Caco-2 (cell line): ENCODE measurements at places on chromosomes 7 and 10. TPM values are rescaled to one million over a fixed set of nuclear protein-coding genes. Genes with fewer than 3 reads are reported as not detected.
A peak's percentile ranks its signal among the peaks of the same experiment; 100 is the strongest.

Gene CNNM1
- total RNA-seq: not detected in 2 replicates

Gene C10orf105
- total RNA-seq: not detected in 2 replicates

GRCh38 chr10:69588358-69588757 is 15.1 kb upstream of the NEUROG3 start:
- no peak overlapping the region for H3K4me3 ChIP-seq
- H3K36me3 ChIP-seq: no peaks in the 10 kb centered on the region
- H3K27ac ChIP-seq: no peak overlapping the region
- no peaks in the 10 kb centered on the region for H3K4me1 ChIP-seq
- DNase-seq: no peak

- H3K27me3 ChIP-seq: no peaks in the 10 kb centered on the region
- H3K4me3 ChIP-seq: no peak overlapping the region
- no peak for DNase-seq
- no peaks in the 10 kb centered on the region for H3K4me1 ChIP-seq
- no peak overlapping the region for H3K27ac ChIP-seq
These were observed 75.3 kb upstream of the CC2D2B start for GRCh38 chr10:95832216-95833041.

- H3K4me1 ChIP-seq: no peaks in the 10 kb centered on the region
- H3K27me3 ChIP-seq: no peaks in the 10 kb centered on the region
- H3K4me3 ChIP-seq: no peak overlapping the region
- no peak overlapping the region for H3K27ac ChIP-seq
- DNase-seq: no peak
These were observed 70.2 kb downstream of the AHCYL2 start for GRCh38 chr7:129295015-129295423.

DNA sequence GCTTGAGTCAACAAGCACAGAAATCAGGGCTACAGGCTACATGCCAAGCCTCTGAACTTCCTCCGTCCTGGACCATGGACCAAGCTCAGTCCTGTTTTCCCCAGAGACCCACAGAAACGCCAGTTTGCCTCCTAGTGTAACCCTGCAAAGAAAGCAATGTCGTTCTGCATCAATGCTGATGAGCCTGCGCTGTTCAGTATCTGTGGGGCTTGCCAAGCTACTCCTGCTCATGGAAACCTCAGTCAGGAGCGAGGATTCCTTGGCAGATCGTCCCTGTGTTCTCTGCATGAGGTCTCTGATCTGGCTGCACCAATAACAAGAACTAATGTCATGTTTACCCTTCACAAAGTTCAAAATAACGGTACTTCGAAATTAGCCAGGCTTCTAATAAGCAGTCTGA is 495.5 kb upstream of the C7orf33 start:
- H3K36me3 ChIP-seq: no peaks in the 10 kb centered on the region
- no peak overlapping the region for H3K27ac ChIP-seq
- H3K4me3 ChIP-seq: no peak overlapping the region

DNA sequence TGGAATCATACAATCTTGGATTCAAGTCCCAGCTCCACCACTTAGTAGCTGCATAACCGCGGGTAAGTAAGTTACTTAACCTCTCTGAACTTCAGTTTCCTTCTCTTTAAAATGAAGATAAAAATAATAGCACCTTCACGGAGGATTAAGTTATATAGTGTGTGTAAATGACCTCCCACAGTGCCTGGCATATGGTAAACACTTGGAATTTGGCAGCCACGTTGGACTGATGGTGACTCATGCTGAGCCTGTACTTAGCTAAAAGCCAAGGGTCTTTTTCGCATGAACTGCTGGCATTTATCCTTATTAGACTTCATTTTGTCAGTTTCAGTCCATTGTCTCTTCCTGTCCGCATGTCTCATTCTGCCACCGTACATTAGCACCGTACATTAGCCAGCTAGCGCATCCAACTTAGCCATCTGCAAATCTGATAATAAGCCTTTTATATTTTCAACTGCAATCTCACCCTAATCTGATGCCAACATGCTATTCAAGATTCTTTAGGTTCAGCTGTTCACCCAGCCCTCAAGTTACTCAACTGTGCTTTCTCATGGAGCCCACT is 11.2 kb downstream of the SLC13A4 start:
- H3K4me3 ChIP-seq: no peak overlapping the region
- H3K4me1 ChIP-seq: peaks cover 12% of the 10 kb centered on the region
- no peaks in the 10 kb centered on the region for H3K36me3 ChIP-seq
- peaks cover 1% of the 10 kb centered on the region; the same call in 1 of the 2 replicates for H3K27me3 ChIP-seq

Gene SFRP5
- 1.0 and 1.1 TPM in 2 replicates for total RNA-seq

GRCh38 chr7:50463035-50463434 is 12.9 kb upstream of the FIGNL1 start:
- H3K4me3 ChIP-seq: no peak overlapping the region
- no peak overlapping the region for H3K27ac ChIP-seq
- H3K27me3 ChIP-seq: no peaks in the 10 kb centered on the region
- no peaks in the 10 kb centered on the region for H3K4me1 ChIP-seq
- no peak for DNase-seq

GRCh38 chr7:144508702-144509101 is 105.2 kb upstream of the NOBOX start:
- no peaks in the 10 kb centered on the region for H3K36me3 ChIP-seq
- no peaks in the 10 kb centered on the region for H3K4me1 ChIP-seq
- no peak overlapping the region for H3K27ac ChIP-seq
- no peak overlapping the region for H3K4me3 ChIP-seq
- no peak for DNase-seq

DNA sequence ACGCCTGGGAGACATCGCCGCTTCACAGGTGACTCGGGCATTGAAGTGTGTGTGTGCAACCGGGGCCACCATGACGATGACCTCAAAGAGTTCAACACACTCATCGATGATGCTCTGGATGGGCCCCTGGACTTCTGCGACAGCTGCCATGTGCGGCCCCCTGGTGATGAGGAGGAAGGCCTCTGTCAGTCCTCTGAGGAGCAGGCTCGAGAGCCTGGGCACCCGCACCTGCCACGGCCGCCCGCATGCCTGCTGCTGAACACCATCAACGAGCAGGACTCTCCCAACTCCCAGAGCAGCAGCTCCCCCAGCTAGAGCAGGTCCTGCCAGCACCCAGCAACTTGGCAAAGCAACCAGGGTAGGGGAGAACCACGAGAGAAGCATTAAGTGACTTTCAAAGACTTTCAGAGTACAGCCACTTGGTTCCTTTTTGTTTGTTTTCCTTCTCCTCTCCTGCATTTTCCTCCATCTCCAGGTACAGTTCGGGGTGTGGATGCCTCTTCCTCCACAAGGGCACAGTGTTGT is 24.1 kb downstream of the CYP17A1 start:
- H3K27me3 ChIP-seq: no peaks in the 10 kb centered on the region
- peaks cover 1% of the 10 kb centered on the region for H3K36me3 ChIP-seq
- H3K4me1 ChIP-seq: peaks cover 12% of the 10 kb centered on the region
- no peak overlapping the region for H3K27ac ChIP-seq
- no peak overlapping the region for H3K4me3 ChIP-seq
- DNase-seq: no peak

DNA sequence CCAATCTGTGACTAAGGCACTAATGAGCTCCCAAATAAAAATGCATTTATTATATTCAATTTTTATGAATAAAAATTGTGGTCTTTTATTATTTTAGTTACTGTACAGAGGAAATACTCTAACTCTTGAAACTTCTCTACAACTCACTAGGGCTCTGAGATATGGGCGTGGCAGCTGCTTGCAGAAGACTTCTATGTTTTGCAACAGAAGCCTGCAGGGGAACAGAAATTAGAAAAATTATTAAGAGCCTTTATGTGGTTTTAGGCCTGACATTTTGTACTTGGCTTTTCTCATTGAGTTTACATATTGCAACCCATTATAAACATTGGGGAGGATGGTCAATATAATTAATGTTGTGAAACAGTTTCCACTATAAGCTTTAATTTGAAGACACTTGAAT is 581.4 kb downstream of the TNS3 start:
- no peak overlapping the region for H3K27ac ChIP-seq
- H3K36me3 ChIP-seq: no peaks in the 10 kb centered on the region
- H3K4me1 ChIP-seq: no peaks in the 10 kb centered on the region

Gene TRIM73
- total RNA-seq: 0.82 and 0.86 TPM in 2 replicates

- peaks cover 1% of the 10 kb centered on the region; the same call in 1 of the 2 replicates for H3K36me3 ChIP-seq
- peak; percentile 90 for DNase-seq
- peaks cover 28% of the 10 kb centered on the region for H3K4me1 ChIP-seq
- peak overlapping the region; percentile 94 for H3K27ac ChIP-seq
- no peak overlapping the region for H3K4me3 ChIP-seq
These were observed 181.4 kb downstream of the AKR1D1 start for GRCh38 chr7:138257459-138258196.

DNA sequence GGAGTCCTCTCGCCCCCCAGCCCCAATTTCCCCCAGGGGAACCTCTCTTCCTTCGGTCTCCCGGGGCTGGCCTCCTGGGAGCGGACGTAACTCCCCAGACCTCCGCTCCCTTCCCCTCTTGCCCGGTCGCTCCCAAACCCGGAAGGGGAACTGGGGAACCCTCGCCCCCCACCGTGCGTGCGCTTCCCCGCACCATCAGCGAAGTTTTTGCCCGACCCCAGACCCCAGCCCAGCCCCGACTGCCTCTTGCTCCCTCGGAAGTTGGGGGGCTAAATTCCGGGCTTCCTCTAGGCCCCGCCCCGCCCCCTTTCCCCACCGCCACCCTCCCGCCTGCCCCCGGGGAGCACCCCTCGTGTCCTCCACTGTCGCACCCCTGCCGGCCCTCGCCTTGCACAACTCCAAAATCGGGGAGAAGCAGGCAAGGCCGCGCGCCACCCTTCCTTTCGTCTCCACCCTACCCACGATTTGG is 436 bp downstream of the GNB2 start:
- peaks cover 9% of the 10 kb centered on the region for H3K36me3 ChIP-seq
- peak overlapping the region; percentile 100 for H3K4me3 ChIP-seq
- DNase-seq: no peak
- peak overlapping the region; percentile 94 for H3K27ac ChIP-seq

GRCh38 chr10:132272231-132272971 is 35.3 kb downstream of the STK32C start:
- H3K4me3 ChIP-seq: no peak overlapping the region
- no peaks in the 10 kb centered on the region for H3K36me3 ChIP-seq
- H3K4me1 ChIP-seq: no peaks in the 10 kb centered on the region
- H3K27ac ChIP-seq: no peak overlapping the region
- H3K27me3 ChIP-seq: no peaks in the 10 kb centered on the region

DNA sequence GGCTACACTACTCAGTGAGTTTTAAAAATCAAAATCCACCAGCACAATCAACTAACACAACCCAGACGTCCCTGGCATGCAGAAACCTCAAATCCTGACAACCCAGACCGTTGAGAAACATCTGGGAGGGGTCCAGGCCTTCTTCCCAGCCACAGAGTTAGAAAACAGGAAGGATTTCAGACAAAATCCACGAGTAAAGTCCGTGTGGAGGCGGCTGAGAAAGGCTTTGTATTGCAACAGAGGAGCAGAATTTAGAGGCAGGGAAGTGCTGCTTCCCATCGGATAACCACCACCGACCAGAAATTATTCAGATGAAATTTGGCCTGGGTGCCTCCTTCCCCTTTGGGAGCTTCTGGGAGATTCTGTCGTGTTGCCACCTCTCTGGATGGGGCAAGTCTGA is 61.5 kb downstream of the TNS3 start:
- H3K4me1 ChIP-seq: peaks cover 22% of the 10 kb centered on the region
- no peaks in the 10 kb centered on the region; the same call in 1 of the 2 replicates for H3K27me3 ChIP-seq
- H3K4me3 ChIP-seq: no peak overlapping the region
- peak overlapping the region; percentile 65 for H3K27ac ChIP-seq
- no peak for DNase-seq

- no peak overlapping the region for H3K4me3 ChIP-seq
- H3K4me1 ChIP-seq: no peaks in the 10 kb centered on the region
- no peaks in the 10 kb centered on the region for H3K36me3 ChIP-seq
- no peaks in the 10 kb centered on the region for H3K27me3 ChIP-seq
- H3K27ac ChIP-seq: no peak overlapping the region
These were observed 153.9 kb downstream of the SNX13 start for GRCh38 chr7:17786314-17786852.

Gene CDK6
- 165 and 175 TPM in 2 replicates for total RNA-seq

GRCh38 chr10:35289198-35289597 is 47.1 kb upstream of the CCNY start:
- DNase-seq: no peak
- H3K36me3 ChIP-seq: no peaks in the 10 kb centered on the region
- H3K27ac ChIP-seq: no peak overlapping the region
- H3K27me3 ChIP-seq: no peaks in the 10 kb centered on the region
- no peaks in the 10 kb centered on the region for H3K4me1 ChIP-seq
- no peak overlapping the region for H3K4me3 ChIP-seq

GRCh38 chr7:7554021-7554432 is 12.7 kb upstream of the MIOS start:
- H3K27ac ChIP-seq: no peak overlapping the region
- no peaks in the 10 kb centered on the region for H3K27me3 ChIP-seq
- DNase-seq: no peak
- no peaks in the 10 kb centered on the region for H3K4me1 ChIP-seq
- no peaks in the 10 kb centered on the region for H3K36me3 ChIP-seq
- no peak overlapping the region for H3K4me3 ChIP-seq

Gene MUC3A
- total RNA-seq: 25.1 and 27.0 TPM in 2 replicates

Gene TMEM225B
- total RNA-seq: 0.27 TPM in 1 of 2 replicates, not detected in the other

GRCh38 chr10:24879861-24880260 is 72.5 kb downstream of the PRTFDC1 start:
- no peaks in the 10 kb centered on the region for H3K36me3 ChIP-seq
- H3K4me1 ChIP-seq: no peaks in the 10 kb centered on the region
- no peak overlapping the region for H3K4me3 ChIP-seq
- H3K27ac ChIP-seq: no peak overlapping the region
- no peak for DNase-seq

Gene ZPBP
- not detected in 2 replicates for total RNA-seq

DNA sequence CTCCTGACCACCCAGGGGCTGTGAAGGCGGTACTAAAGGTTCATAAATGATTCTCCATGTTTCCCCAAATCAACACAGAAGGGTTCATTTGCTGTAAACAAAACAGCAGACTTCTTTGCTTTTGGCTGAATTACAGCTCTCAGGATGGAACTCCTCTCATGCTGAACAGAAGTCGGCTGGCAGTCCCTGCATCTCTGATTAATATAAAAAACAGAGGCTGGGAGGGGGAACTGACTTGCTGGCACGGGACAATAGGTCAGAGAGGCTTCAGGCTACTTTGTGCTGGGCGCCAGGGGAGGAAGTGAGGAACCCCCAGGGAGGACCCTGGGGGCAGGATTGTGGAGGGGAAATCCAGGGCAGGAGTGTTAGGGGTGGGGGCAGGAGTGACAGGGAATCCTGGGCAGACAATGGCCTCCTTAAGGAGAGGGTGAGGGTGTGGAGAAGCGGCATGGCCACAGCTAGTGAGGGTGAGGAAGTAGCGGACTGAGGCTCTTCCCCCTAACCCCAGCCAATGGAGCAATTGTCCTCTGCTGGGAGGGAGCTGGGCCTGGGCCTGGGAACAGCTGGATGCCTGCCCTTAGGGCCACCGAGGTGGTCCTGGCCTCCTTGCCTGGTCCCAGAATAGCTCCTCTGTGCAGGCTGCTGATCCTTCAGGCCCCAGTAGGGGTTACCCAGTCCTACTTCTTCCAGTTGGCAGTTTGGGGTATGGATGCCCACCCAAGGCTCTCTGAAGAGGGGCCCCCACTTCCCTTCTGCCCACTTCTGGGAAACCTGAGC is 9.2 kb upstream of the SFRP5 start:
- no peak overlapping the region for H3K4me3 ChIP-seq
- H3K27ac ChIP-seq: no peak overlapping the region
- no peak for DNase-seq
- H3K4me1 ChIP-seq: peaks cover 15% of the 10 kb centered on the region
- H3K27me3 ChIP-seq: no peaks in the 10 kb centered on the region

Gene PCGF5
- total RNA-seq: 9.6 and 12.0 TPM in 2 replicates
